T-helper 17 cell (primary cell): ENCODE measurements at places on chromosomes 1 and 21. TPM values are rescaled to one million over a fixed set of nuclear protein-coding genes. Genes with fewer than 3 reads are reported as not detected.

Gene MAPKAPK2
- total RNA-seq, result 182 TPM

Gene MX2
- 86.4 TPM for total RNA-seq

Gene GBP7
- total RNA-seq, result not detected

DNA sequence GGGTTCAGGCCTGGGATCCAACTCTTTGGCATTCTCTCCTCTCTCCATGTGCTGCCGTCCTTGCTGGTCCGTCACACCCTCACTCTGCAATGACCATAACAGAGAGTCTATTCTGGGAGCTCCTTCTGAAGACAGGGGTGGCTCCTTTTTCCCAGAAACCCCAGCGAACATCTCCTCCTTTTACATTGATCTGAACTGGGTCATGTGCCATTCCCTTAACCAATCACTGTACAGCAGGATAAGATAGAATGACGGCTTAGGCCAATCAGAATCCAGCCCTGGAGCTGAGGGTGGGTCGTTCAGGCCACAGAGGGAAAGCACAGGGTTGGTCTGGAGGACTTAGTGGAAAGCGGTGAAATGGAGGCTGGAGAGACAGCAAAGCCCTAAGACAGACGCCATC, 740.1 kb downstream of the MATN1 start:
- H3K36me3 ChIP-seq, result no peaks in the 10 kb centered on the region
- H3K27ac ChIP-seq, result no peak overlapping the region
- H3K4me1 ChIP-seq, result no peaks in the 10 kb centered on the region
- H3K4me3 ChIP-seq, result no peak overlapping the region

DNA sequence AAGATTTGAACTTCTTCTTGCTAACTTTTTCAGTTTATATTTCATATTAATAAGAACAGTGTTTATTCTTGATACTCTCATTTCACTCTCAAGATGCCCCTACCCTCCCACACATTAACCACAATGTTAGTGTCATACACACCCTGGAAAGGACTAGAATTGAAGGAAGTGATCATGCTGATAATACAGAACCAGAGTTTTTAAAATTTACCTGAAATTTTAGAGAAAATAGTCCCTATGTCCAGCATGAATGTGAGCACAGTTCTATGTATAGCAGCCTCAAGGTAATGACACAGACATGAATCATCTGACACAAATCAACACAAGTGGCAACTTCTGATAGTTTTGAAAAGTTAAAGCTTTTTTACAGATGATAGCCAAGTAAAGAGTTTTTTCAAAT, 26.0 kb downstream of the RGS1 start:
- H3K27me3 ChIP-seq, result peaks cover 17% of the 10 kb centered on the region
- DNase-seq, result no peak
- H3K4me3 ChIP-seq, result no peak overlapping the region
- H3K36me3 ChIP-seq, result peaks cover 3% of the 10 kb centered on the region
- H3K4me1 ChIP-seq, result peaks cover 10% of the 10 kb centered on the region

DNA sequence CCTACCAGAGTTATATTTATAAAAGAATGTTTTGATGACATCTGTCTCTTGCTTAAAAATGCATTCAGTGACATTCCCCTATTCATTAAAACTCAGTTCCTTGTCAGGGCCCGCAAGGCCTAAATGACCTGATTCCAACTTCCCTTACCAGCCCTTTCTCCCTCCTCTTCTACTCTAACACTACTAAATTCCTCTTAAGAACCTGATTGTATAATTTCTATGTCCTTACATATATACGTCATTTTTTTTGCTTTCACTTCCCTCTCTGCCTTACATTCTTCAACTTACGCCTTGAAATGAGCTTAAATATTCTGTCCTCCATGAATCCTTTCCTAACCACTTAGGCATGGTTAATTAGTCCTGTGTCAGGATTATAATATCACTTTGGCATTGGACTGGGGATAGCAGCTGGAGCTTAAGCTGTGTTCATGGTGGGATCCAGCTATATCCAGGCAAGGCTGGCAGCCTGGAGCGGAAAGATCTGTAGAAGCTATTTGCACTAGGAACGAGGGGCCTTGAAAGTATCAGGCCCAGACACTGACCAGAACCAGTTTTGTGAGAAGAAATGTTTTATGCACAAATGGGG, 360.2 kb upstream of the PTBP2 start:
- H3K36me3 ChIP-seq, result no peaks in the 10 kb centered on the region
- no peak overlapping the region for H3K27ac ChIP-seq
- H3K27me3 ChIP-seq, result no peaks in the 10 kb centered on the region
- DNase-seq, result no peak
- H3K4me1 ChIP-seq, result no peaks in the 10 kb centered on the region

GRCh38 chr1:221159608-221160007, 280.4 kb downstream of the HLX start:
- no peak for DNase-seq
- H3K4me1 ChIP-seq, result no peaks in the 10 kb centered on the region

DNA sequence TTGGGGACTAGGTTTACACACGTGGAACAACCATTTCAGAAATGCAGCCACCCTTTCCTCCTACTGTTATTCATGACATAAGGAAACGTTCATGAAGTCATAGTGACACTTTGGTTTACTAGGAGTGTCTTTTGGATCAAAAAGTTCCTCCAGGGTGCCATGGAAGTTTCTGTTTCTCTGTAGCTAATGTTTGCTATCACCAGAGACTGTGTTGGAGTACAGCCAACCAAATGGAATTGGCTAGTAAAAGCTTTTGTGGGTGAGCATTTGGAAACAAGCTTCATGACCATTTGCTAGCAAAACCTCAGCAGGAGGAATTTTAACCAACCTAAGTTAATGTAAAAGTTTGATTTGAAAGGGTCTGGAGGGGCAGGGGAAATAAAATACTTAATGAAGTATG, 43.9 kb upstream of the ADGRL2 start:
- no peaks in the 10 kb centered on the region for H3K4me1 ChIP-seq
- no peak overlapping the region for H3K27ac ChIP-seq
- no peaks in the 10 kb centered on the region for H3K36me3 ChIP-seq
- no peak for DNase-seq
- no peaks in the 10 kb centered on the region for H3K27me3 ChIP-seq

DNA sequence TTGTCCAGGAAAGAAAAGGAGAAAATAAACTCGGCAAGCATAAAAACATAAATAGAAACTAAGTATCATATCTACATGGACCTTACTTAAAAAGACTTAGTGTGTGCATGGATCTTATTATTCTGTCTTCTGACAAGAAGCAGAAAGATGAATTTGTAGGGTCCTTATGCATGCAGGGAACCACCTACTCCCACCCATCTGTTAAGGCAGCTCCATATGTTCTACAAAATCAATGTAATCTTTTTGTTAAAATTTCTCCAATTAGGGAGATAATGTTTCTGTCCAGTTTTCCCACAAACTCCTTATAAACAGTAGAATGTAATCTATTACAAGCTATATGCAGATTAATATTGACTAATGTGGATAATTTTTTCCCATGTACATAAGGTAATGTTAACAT, 13.9 kb upstream of the PTPN14 start:
- H3K27me3 ChIP-seq, result peaks cover 10% of the 10 kb centered on the region
- DNase-seq, result no peak
- no peak overlapping the region for H3K27ac ChIP-seq

DNA sequence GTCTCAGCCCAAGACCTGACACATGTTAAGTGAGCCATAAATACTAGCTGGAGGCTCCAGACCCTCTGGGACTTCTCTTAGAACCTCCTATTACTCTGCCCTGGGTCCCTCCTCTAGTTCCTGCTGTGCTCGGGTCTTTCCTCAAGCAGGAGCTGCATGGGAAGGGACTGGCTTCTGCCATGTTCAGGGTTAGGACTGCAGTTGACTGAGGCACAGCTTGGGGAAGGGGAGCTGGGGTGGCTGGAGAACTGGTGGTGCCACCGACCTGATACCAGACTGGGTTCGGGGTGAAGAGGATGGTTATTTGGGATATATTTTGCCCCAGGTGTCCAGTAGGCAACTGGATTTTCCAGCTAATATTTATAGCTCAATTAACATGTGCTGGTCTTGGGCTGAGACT, 15.7 kb downstream of the HYI start:
- H3K27ac ChIP-seq, result no peak overlapping the region
- H3K27me3 ChIP-seq, result no peaks in the 10 kb centered on the region
- H3K4me3 ChIP-seq, result no peak overlapping the region
- H3K4me1 ChIP-seq, result peaks cover 6% of the 10 kb centered on the region
- peaks cover 3% of the 10 kb centered on the region for H3K36me3 ChIP-seq

- H3K27ac ChIP-seq, result no peak overlapping the region
- no peaks in the 10 kb centered on the region for H3K27me3 ChIP-seq
- DNase-seq, result no peak
- no peak overlapping the region for H3K4me3 ChIP-seq
- no peaks in the 10 kb centered on the region for H3K4me1 ChIP-seq
Observed at GRCh38 chr1:219555806-219556205, 57.1 kb downstream of the ZC3H11B start.

DNA sequence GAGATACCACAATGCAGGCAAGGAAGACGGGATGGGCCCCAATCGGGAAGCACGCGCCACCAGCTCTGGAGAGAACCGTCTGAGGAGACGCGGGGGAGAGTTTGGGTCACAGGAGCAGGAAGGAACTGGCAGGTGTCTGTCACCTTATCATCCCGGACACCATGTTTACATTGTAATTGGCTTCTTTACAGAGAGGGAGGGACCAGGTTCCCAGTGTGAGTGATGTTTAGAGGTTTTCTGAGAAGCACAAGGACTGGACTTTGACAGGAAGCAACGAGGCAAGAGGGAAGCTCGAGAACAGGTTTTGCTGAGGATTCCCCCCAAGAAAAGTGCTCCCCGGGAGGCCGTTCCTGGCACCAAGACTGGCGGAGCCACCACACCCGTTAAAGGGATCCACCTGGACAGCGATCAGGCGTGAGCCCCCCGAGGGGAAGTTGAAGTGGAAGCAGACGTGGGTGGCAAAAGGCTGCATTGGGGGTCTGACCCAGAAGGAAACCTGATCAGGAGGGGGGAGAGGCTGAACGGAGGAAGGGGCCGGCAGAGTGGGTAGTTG, 957 bp downstream of the EPS15 start:
- peak overlapping the region; percentile 96 for H3K4me3 ChIP-seq
- H3K27me3 ChIP-seq, result no peaks in the 10 kb centered on the region
- H3K27ac ChIP-seq, result peak overlapping the region; percentile 98

DNA sequence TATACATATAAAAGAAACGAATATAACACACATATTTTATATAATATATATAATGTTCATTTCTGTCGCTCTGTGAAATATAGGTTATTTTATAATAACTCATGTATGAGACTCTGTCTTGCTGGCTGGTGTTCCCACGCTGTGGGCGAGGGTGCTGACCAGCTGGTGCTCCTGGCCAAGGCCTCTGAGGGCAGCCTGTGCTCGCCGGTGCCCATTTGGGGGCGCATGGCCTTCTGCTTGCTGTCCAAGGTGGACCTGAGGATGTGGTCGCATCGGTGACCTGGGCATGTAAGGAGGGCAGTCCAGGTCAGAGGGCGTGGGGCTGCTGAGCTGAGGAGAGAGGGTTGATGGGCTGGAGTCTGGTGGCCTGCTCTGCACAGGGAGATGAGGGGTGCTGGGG, 1.1 kb upstream of the PCP4 start:
- peaks cover 3% of the 10 kb centered on the region for H3K4me1 ChIP-seq
- peaks cover 34% of the 10 kb centered on the region for H3K27me3 ChIP-seq
- no peak overlapping the region for H3K27ac ChIP-seq

GRCh38 chr1:228792601-228793000, 57.3 kb downstream of the RHOU start:
- H3K27me3 ChIP-seq, result no peaks in the 10 kb centered on the region
- H3K36me3 ChIP-seq, result peaks cover 2% of the 10 kb centered on the region
- H3K4me3 ChIP-seq, result no peak overlapping the region
- no peak for DNase-seq

GRCh38 chr1:38244218-38244845, 197.7 kb upstream of the POU3F1 start:
- DNase-seq, result no peak
- no peak overlapping the region for H3K4me3 ChIP-seq
- peaks cover 6% of the 10 kb centered on the region for H3K4me1 ChIP-seq
- H3K27ac ChIP-seq, result no peak overlapping the region

GRCh38 chr1:93661829-93662474, 19.7 kb downstream of the BCAR3 start:
- DNase-seq, result no peak
- H3K27me3 ChIP-seq, result peaks cover 5% of the 10 kb centered on the region
- H3K27ac ChIP-seq, result no peak overlapping the region
- H3K4me1 ChIP-seq, result peaks cover 4% of the 10 kb centered on the region
